SK-N-MC (cell line): ENCODE measurements at places on chromosomes 6 and 20.

GRCh38 chr6:157982102-157982562 lies 469 bp downstream of the SYNJ2 start:
- DNase-seq = no peak

- DNase-seq = no peak
Observed at GRCh38 chr20:5316188-5317158, at the start of gene PROKR2. Gene PROKR2, minus strand, starts transcription at chr20:5316954. Its CDS starts 2,585 bp downstream, at chr20:5314369.

- DNase-seq = peak; percentile 92
Observed at GRCh38 chr20:50788045-50788991, 6.5 kb upstream of the BCAS4 start.

DNA sequence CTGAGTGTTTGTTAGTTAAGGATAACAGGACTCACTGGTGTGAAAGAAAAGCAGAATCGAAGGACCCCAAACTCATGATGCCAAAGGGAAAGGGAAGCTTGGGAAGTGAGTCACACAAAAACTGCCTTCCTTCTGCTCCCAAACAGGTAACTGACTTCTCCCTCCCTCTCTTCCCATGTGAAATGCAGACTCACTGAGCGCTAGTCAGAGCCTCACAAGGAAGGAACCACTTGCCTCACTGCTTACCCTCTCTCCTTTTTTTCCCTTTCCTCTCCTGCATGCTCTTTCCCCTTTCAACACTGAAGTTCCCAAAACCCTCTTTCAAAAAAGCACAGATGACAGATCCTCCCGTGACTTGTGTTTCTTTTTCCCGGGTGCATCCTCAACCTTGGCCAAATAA lies 56.4 kb downstream of the LYRM4 start:
- no peak for DNase-seq

DNA sequence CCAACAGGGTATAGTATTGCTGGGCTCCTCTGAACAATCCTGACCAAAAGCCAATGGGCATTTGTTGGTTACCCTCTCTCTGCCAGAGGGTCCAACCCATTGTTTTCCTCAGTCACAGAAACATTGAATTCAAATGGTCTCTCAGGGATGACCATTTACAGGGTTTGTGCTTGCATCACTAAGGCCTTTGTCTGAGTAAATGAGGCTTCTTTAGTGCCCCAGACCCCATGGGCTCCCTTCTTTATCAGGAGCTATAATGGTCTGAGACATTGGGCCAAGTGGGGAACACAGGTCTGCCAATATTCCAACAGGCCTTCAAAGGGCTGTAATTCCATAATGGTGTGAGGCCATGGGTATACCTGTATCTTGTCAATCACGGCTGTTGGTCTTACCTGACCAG lies 27.1 kb downstream of the GSTA2 start:
- DNase-seq = no peak

- no peak for DNase-seq
Observed at GRCh38 chr20:8216375-8217200, 84.5 kb downstream of the PLCB1 start.
